ENCODE measurements at places on chromosomes 12 and 14. TPM values are rescaled to one million over a fixed set of nuclear protein-coding genes. Genes with fewer than 3 reads are reported as not detected.
A peak's percentile ranks its signal among the peaks of the same experiment; 100 is the strongest.

The RDH12 gene
- 0.28 TPM for total RNA-seq

The CEP170B gene
- 15.6 TPM for total RNA-seq

The NRIP2 gene
- 3.4 TPM for total RNA-seq

GRCh38 chr12:4857472-4858291, 52.0 kb upstream of the KCNA1 start:
- peak; percentile 76 for DNase-seq

GRCh38 chr14:79424462-79424861, 786.8 kb downstream of the DIO2 start:
- no peak for DNase-seq

DNA sequence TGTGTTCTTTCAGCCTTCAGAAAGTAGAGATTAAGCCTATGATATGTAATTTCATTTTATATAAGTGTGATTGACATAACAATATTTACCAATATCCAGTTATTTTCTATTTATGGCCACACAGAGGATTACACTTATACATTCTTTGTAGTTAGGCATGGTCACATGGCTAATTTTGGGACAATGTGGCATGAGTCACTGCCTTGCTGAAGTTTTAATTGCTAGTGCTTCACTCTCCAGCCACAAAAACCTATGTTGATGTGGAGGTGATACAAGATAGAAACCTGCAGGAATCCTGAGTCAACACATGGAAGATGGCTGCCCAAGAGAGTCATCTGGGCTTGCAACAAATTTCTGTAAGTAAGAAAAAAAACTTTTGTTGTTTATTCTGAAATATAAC, 17.0 kb downstream of the CLEC14A start:
- no peak for DNase-seq

GRCh38 chr12:27220055-27220987, 23.8 kb upstream of the STK38L start:
- DNase-seq = no peak

DNA sequence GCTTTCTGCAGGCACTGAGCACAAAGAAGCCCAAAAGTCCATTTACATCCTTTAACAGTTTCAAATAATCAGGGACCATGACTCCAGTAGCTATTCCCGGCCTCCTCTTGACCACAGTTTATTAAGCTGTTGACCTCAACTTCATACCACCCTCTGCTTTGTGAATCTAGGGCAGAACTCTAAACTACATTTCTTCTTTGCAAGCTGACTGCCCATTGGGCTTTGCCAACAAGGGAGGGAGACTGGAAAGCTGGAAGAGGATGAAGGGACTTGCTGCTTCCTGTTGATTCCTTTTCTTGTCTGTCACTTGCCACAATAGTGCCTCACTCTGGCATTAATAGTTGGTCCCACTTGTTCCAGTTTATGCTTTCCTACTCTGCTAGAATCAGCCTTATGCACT, 2.7 kb downstream of the CGRRF1 start:
- no peak for DNase-seq

DNA sequence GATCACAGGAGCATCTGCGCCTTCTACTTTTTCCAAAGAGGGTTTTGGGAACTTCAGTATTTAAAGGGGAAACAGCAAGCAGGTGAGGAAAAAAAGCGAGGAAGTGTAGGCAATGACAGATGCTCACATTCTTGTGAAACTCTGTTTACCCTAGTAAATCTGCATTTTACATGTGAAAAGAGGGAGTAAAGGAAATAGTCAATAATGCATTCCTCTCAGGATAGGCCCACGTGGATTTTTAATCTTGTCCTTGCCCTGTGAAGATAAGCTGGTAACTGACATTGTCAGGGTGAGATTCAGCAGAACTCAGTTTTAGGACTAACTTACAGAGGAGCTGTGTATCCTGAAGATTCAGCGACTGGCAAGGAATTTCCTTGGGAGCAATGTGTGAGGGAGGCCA, 1119.2 kb upstream of the TMEM132C start:
- DNase-seq = no peak

GRCh38 chr14:25136811-25137210, 86.9 kb upstream of the STXBP6 start:
- no peak for DNase-seq

- no peak for DNase-seq
Observed at GRCh38 chr14:25049093-25049567, 817 bp downstream of the STXBP6 start.

All from spinal cord (tissue), 10 donors.